Progenitor cell of endocrine pancreas (in vitro differentiated cells): ENCODE measurements at places on chromosomes 1 and 21.
A peak's percentile ranks its signal among the peaks of the same experiment; 100 is the strongest.

GRCh38 chr1:207868251-207868773 lies 42.6 kb downstream of the CD34 start:
- H3K4me1 ChIP-seq: peaks cover 6% of the 10 kb centered on the region
- H3K36me3 ChIP-seq: peaks cover 3% of the 10 kb centered on the region
- peaks cover 12% of the 10 kb centered on the region for H3K27me3 ChIP-seq
- no peak for DNase-seq

GRCh38 chr21:40752125-40752524 lies 94.8 kb downstream of the DSCAM start:
- no peak overlapping the region for H3K4me3 ChIP-seq
- no peaks in the 10 kb centered on the region for H3K4me1 ChIP-seq
- DNase-seq: no peak
- H3K27ac ChIP-seq: no peak overlapping the region

DNA sequence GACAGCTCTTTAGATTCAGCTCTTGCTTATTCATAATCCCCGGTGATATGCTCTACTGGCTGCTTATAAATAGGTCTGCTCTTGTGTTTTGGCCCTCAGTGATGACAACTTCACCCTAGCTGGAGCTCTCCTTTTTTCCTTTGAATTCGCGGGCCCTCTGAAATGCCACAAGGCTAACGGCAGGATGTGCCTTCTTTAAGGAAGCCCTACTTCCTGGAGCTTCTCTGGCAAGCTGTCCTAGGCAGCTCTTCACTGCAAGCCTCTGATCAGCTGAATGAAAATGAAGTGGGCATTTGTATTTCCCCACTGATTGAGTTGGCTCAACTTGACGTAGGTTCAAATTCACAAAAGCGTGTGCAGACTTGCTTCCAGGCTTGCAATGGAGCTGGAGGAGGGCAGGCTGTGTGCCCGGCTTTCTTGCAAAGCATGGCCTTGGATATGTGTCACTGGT lies 22.2 kb downstream of the SGIP1 start:
- H3K36me3 ChIP-seq: no peaks in the 10 kb centered on the region
- no peak overlapping the region for H3K27ac ChIP-seq
- no peaks in the 10 kb centered on the region for H3K27me3 ChIP-seq
- peaks cover 13% of the 10 kb centered on the region for H3K4me1 ChIP-seq

- peaks cover 5% of the 10 kb centered on the region for H3K4me1 ChIP-seq
- no peak overlapping the region for H3K4me3 ChIP-seq
- H3K36me3 ChIP-seq: no peaks in the 10 kb centered on the region
- no peak overlapping the region for H3K27ac ChIP-seq
- H3K27me3 ChIP-seq: peaks cover 3% of the 10 kb centered on the region
These were observed 178.3 kb downstream of the ATG4C start for GRCh38 chr1:62962014-62962812.

GRCh38 chr1:30354410-30354809 lies 369.0 kb downstream of the MATN1 start:
- H3K27me3 ChIP-seq: no peaks in the 10 kb centered on the region
- peaks cover 13% of the 10 kb centered on the region for H3K4me1 ChIP-seq
- H3K27ac ChIP-seq: no peak overlapping the region
- no peaks in the 10 kb centered on the region for H3K36me3 ChIP-seq
- DNase-seq: no peak
- no peak overlapping the region for H3K4me3 ChIP-seq

DNA sequence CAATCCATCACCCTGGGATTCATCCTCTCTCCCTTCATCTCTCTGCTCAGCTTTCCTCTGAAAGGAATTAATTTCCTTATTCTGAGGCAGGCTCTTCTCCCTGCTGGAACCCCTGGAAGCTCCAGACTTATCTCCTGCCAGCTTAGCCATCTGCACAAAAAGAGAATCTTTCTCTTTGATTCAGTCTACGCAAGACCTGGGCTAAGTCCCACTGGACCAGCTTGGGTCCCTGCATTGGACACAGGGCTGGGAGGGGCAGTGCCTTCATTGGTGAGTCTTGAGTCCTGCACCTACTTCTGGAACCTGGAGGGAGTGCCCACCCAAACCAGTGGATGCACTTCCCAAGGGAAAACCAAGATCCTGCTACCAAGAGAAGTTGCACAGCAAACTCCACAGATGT lies 271.7 kb upstream of the CSF3R start:
- H3K27ac ChIP-seq: no peak overlapping the region
- DNase-seq: no peak
- H3K36me3 ChIP-seq: no peaks in the 10 kb centered on the region
- no peak overlapping the region for H3K4me3 ChIP-seq

- H3K27me3 ChIP-seq: no peaks in the 10 kb centered on the region
- no peak for DNase-seq
- H3K4me1 ChIP-seq: peaks cover 18% of the 10 kb centered on the region
- no peak overlapping the region for H3K27ac ChIP-seq
These were observed 21.1 kb downstream of the PLA2G4A start for GRCh38 chr1:186849826-186850225.

GRCh38 chr1:160799641-160800040 lies 3.7 kb downstream of the LY9 start:
- no peak overlapping the region for H3K4me3 ChIP-seq
- DNase-seq: no peak
- no peak overlapping the region for H3K27ac ChIP-seq
- H3K4me1 ChIP-seq: no peaks in the 10 kb centered on the region
- H3K36me3 ChIP-seq: no peaks in the 10 kb centered on the region
- H3K27me3 ChIP-seq: no peaks in the 10 kb centered on the region

DNA sequence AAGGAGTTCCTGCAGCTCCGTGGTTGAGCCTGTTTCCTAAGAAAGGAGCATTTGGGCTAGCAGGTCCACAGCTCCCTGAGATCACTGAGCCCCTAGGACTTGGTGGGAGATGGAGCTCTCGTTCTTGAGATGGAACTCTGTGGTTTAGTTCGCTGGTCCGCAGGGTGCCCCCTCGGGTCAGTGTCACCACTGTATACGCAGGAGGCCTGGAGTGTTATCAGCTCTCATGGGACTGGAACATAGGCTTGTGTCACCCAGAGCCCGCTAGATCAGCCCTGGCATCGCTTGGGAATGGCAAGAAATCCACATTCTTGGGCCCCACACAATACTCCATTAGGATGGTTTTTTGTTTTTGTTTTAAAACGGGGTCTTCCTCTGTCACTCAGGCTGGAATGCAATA lies 3.6 kb downstream of the SNAP47 start:
- H3K4me3 ChIP-seq: no peak overlapping the region
- H3K36me3 ChIP-seq: no peaks in the 10 kb centered on the region
- H3K27ac ChIP-seq: no peak overlapping the region
- H3K27me3 ChIP-seq: no peaks in the 10 kb centered on the region
- H3K4me1 ChIP-seq: peaks cover 9% of the 10 kb centered on the region
- no peak for DNase-seq

DNA sequence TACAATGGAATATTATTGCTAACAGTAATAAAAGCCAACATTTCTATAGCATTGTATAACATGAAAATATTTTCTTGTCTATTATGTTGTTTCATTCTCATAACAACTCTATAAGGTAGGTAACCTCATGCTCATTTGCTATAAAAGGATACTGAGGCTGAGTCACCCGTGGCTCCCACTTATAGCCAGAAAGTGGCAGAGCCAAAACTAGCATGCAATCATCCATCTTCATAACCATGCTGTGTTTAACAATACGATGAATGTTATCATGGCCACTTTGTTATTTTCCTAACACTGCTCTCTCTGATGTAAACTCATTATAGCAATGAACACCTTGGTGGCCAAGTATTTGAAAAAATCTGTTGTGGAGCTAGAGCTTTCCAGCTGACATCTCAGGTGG lies 80.8 kb upstream of the JUN start:
- no peak for DNase-seq
- no peaks in the 10 kb centered on the region for H3K36me3 ChIP-seq
- H3K4me1 ChIP-seq: peaks cover 17% of the 10 kb centered on the region

DNA sequence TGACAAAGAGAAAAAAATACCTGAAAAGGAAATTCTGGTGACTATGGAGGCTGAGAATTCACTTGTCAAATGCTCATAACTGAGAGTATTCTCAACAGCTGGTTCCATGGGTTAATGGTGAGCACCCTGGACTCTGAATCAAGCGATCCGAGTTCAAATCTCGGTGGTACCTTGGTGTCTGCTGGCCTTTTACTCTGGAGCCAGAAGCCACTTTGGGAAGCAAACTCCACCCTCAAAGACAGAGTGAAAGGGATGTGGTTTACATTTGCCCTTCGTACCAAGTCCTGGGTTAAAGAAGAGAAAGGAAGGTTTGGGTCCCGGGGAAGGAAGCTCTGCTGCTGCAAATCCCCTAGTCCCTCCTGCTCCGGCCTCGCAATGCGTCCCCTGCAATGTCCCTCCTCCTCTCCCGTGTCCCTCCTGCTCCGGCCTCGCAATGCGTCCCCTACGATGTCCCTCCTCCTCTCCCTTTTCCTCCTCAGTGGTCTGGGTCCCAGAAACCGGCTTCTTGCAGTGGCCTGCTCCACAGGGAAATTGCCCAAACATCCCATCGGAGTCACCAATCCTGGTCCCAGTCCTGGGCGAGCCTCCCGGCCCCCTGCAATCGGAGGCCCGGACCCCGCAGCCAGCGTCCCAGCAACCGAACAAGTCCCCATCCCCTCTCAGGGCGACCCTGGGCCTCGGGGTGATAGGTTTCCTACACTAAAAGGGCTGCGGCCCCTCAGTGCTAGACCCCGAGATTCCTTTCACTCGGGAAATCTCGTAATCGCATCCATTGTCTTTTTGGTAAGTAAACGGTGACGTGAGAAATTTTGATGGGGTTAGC lies 129.4 kb downstream of the PPIAL4G start:
- no peak for DNase-seq
- no peak overlapping the region for H3K27ac ChIP-seq
- peaks cover 95% of the 10 kb centered on the region for H3K27me3 ChIP-seq
- no peaks in the 10 kb centered on the region for H3K4me1 ChIP-seq
- no peak overlapping the region for H3K4me3 ChIP-seq

DNA sequence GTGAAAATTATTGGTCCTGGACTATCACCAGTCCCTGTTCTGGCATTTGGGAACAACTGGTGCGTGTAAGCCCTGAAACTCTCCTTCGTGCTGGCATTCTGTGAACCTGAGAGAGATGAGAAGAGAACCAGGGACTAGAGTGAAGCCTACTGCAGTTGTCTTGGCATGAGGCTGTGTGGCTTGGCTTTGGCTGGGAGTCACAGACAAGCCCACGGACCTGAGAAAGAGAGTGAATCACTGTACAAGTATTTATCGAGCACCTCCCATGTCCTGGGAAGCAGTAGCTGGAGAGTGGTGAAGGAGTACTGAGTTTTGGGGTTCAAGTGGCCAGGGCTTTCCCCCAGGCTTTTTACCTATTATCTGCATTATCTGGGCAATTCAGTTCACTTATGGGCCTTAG lies 63.3 kb downstream of the FGGY start:
- peaks cover 6% of the 10 kb centered on the region for H3K27me3 ChIP-seq
- DNase-seq: no peak
- H3K27ac ChIP-seq: no peak overlapping the region
- peaks cover 13% of the 10 kb centered on the region for H3K4me1 ChIP-seq
- H3K36me3 ChIP-seq: no peaks in the 10 kb centered on the region

DNA sequence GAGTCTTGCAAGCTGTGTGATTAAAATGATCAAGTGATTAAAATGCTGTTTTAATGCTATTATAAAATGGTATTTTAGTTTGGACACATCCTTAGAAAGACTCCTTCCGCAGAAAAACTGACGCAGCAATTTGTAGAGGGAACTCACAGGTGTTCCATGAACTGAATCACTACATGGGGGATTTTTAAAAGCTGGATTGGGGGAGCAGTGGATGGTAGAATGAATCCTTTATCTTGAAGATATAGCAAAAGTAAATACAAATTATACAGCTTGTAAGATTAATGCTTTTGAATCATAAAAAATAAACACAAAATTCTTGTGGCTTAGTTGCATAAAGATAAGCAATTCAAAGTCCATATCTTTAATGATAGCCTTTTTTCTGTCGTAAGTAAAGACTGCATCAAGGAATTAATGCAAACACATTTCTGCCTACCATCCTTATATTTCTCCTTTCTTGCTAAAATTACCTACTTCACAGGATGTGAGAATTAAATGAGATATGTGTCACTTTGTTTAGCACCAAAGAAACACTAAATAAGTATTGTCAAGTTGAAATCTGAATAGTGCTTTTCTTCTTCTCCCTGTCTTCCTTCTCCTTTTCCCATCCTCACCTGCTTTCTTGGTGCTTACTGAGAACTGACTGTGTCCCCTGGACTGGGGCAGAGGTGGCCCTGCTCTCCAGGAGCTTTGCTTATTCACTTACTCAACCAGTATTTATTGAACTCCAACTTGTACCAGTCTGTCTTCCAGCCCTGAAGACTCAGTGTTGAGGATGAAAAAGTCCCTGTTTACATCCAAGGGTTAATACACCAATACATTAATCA lies 61.5 kb upstream of the F3 start:
- H3K4me3 ChIP-seq: no peak overlapping the region
- H3K27me3 ChIP-seq: peaks cover 4% of the 10 kb centered on the region
- H3K27ac ChIP-seq: peak overlapping the region; percentile 27

DNA sequence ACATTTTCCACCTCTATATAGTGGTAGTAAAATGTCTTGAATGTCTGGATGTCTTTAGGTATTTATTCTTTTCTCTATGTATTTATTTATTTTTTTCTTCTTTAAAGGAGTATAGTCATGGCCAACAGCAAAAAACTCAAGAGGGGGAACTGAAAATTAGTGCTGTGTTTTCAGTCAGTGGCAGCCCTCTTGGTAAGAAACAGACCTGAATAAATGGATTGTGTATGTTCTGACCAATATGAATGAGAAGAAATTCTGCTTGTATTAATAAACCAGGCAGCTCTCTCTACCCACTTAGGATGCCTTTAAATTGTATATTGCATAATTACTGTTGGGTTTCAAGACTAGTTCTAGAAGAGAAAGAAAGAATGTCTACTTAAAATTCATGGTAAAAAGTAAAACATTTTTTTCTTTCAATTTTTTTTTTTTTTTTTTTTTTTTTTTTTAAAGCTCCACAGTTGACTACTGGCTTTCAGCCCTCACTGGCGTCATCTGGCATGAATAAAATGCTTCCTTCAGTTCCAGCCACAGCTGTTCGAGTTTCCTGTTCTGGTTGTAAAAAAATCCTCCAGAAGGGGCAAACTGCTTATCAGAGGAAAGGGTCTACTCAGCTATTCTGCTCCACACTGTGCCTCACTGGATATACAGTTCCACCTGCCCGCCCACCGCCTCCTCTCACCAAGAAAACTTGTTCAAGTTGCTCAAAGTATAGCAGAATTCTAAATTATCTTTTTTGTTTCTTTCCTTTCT lies 101.6 kb downstream of the ZMYM4 start:
- DNase-seq: no peak
- H3K4me1 ChIP-seq: peaks cover 2% of the 10 kb centered on the region
- H3K4me3 ChIP-seq: no peak overlapping the region
- peaks cover 10% of the 10 kb centered on the region for H3K36me3 ChIP-seq
- H3K27me3 ChIP-seq: no peaks in the 10 kb centered on the region

DNA sequence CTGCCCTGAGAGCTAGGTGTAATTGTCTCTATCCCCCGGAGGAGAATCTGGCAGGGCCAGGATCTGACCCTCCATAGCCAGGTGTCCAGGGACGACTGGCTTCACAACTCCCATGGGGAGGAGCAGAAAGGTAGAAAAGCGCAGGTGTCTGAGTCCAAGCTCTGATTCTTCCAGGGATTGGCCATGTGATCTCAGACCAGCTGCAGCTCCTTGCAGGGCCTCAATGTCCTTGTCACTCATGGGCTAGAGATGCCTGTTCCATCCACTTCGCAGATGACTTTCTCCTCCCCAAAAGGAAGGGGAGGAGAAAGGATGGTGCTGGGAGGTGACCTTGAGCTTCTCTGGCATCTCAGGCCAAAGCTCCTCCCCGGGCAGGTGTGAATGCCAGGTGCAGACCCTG lies 22.7 kb downstream of the HSPG2 start:
- H3K4me3 ChIP-seq: no peak overlapping the region
- H3K36me3 ChIP-seq: peaks cover 16% of the 10 kb centered on the region
- peaks cover 38% of the 10 kb centered on the region for H3K4me1 ChIP-seq
- DNase-seq: no peak

GRCh38 chr1:239617731-239618130 lies 231.4 kb downstream of the CHRM3 start:
- H3K4me3 ChIP-seq: no peak overlapping the region
- H3K36me3 ChIP-seq: no peaks in the 10 kb centered on the region
- H3K27me3 ChIP-seq: no peaks in the 10 kb centered on the region
- H3K27ac ChIP-seq: no peak overlapping the region
- no peaks in the 10 kb centered on the region for H3K4me1 ChIP-seq
